ENCODE measurements at places on chromosomes 2 and 18. TPM values are rescaled to one million over a fixed set of nuclear protein-coding genes. Genes with fewer than 3 reads are reported as not detected.

Gene PLGLB2
- 2.6 TPM for total RNA-seq

Gene ENOSF1
- total RNA-seq = 38.6 TPM

Gene MAPRE2
- 28.9 TPM for total RNA-seq

Gene MYL12B
- 155 TPM for total RNA-seq

Gene FAM117B
- 8.1 TPM for total RNA-seq

Gene PRSS56
- 0.82 TPM for total RNA-seq

Gene RFX8
- 0.51 TPM for total RNA-seq

Gene MBD2
- 19.6 TPM for total RNA-seq

Gene KIF5C
- 2.3 TPM for total RNA-seq

Gene CCT4
- 117 TPM for total RNA-seq

Gene MBP
- 43.0 TPM for total RNA-seq

Gene LIMS3
- total RNA-seq = 7.3 TPM

Gene KCNK3
- total RNA-seq = 1.1 TPM
